ENCODE measurements at places on chromosomes 12 and 14.

- no peak for DNase-seq
Measured at GRCh38 chr12:15444523-15444922, 122.2 kb downstream of the PTPRO start.

- no peak for DNase-seq
Measured at GRCh38 chr12:115295886-115296285, 611.9 kb upstream of the TBX3 start.

GRCh38 chr12:20089077-20089476 lies 279.3 kb upstream of the PDE3A start:
- no peak for DNase-seq

DNA sequence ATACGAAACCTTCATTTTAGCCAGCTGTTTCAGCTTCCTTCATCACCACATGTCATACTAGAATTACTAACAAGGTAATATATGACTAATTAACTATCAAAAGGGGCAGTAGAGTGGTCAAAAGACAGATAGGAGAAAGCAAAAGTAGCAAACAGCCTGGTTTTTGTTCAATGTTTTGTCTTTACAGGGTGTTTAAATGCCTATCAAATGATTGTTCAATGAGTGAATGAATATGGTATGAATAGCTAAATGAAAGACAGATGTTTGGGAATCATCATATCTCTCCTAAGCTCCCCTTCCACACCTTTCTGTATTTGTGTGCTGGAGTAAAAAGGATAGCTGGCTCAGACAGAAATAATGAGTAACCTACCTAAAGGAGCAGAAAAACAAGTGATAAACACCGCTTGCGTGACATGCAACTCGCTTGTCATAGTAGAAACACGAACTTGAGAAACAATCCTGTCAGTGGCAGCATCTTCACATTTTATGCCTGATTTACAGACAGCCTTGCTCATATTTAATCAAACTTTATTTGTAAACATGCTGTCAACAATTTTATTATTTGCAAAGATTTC lies 34.2 kb downstream of the ABCC9 start:
- DNase-seq, result no peak

DNA sequence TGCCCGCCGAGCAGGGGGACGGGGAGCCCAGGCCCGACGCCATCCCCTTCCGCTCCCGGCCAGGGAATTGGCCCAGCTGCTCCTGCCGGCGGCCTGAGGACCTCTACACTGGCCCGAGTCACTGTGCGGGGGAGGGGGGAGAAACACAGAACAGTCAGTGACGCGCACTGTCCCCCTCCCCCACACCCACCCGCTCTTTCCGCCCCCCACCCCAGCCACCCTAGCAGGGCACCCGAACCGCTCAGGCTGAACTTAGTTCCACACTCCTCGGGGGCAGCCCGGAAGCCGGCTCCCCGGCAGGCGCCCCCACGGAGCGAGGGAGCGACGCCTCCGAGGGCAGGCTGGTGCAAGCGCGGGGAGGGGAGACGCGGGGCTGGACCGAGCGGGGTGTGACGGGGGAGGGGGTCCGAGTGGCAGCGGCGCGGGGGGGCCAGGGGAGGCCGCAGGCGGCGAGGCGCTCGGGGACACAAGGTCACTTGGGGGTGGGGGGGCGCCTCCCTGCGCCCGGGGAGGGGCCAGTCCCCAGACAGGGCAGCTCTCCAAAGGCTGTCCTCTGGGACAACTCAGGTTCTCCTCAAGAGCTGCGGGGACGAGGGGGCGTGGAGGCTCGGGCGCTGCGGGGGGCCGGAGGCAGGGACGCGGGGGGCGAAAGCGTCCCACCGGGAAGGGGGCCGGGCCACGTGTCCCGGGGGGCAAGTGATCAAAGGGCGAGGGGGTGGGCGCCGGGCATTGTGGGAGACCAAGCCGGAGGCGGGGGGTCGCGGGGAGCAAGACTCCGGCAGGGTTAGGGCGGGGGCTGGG lies 648 bp downstream of the CHD4 start:
- DNase-seq, result peak; percentile 44

DNA sequence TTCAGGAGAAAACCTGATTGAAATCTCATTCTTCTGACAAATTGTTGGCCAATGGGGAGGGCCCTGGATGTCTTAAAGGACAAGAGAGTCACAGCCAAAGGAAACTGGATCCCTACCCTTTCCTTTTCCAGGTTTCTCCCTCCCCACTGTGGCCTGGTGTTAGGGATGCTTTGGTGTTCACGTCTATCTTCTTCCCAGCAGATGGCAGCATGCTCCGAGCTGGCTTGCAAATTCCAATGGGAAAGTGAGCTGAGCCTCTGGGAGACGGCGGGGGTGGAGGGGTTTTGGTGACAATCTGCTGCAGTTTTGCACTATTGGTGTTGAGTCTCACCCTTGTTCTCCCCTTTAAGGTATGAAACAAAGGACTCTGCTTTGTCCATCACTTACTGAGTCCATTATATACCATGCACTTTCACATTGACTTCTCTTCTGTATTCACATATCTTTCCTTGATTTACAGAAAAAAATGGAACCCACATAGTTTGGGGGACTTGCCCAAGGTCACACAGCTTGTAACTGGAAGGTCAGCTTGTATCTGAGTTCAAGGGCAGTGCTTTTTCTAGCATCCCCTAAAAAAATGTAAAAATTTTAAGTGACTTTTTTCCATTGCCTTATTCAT lies 39.3 kb downstream of the CCDC177 start:
- DNase-seq, result no peak

DNA sequence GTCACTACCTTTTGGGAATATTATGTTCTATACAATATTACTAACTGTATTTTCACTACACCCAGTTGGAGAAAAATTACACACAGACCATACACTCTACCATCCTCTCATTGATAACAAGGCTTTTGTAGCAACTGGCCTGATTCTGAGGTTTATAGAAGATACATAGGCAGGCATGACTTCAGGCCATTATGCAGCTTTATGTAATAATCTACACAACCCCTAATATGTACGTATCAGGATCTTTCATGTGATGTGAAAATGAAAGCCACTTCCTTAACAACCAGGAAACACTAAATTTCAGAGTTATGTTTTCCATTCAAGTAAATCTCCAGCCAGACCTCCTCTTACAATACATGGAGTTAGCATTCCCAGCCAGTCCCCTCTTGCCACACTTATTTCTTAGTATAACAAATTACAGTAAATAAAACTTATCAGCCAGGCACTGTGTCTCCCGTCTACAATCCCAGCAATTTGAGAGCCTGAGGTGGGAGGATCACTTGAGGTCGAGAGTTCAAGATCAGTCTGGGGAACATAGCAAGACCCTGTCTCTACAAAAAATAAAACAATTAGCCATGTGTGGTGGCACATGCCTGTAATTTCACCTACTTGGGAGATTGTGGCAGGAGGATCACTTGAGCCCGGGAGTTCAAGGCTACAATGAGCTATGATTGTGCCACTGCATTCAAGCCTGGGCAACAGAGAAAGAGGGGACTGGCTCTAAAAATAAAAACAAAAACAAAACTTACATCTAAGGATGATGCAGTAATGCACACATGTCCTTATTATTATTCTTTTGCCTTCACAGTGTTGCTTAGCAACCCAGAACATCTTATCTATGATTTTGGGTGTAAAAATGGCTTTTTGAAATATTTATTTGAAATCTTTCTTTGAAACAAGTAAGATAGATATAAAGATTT lies 10.4 kb upstream of the OSBPL8 start:
- no peak for DNase-seq

GRCh38 chr14:102688290-102688689 lies 89.0 kb upstream of the TRAF3 start:
- DNase-seq, result no peak

- DNase-seq, result no peak
Measured at GRCh38 chr12:114450515-114451300, 44.8 kb upstream of the TBX5 start.

- DNase-seq, result no peak
Measured at GRCh38 chr12:116492703-116493324, 66.4 kb upstream of the MAP1LC3B2 start.

GRCh38 chr14:104140463-104141331 lies 2.3 kb downstream of the KIF26A start:
- DNase-seq, result no peak

DNA sequence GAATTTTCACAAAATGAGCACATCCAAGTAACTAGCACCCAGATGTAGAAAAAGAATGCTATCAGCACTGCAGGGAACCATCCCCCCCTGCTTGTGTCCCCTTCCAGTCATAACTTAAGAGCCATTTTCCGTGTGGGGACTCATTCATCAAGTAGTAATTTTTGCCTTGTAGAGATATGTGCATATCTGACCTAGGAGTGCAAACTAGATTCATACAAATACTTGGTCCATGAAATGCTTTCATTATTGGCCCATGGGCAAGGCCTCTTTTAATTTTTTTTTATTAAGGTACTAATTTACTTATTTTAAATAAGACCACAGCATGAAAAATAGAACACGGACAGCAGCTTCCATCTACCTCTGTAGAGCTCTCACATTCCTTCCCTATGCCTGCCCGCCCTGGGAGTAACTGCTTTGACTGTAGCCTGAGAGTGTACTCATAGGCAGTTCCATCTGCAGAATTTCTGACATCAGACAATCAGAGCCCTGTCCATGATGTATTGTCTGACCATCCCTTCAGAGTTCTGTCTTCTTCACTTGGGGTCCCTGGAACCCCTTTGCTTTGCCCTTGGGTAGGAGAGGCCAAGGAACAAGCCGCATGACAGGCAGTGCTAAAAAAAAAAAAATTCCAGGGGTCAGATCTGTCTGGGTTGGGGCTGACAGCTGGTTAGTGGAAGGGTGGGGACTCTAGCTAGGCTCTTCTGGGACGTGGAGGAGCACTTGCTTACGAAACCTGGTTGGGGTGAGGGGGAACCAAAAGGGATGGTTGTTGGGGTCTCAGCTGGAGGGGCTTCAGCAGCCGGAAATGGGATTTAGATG lies 131.7 kb downstream of the C12orf75 start:
- no peak for DNase-seq

Data from T-helper 1 cell (primary cell).